ENCODE measurements at places on chromosomes 1 and 21.
A peak's percentile ranks its signal among the peaks of the same experiment; 100 is the strongest.

- peak; percentile 80 for DNase-seq
Measured at GRCh38 chr1:11355559-11356475, 82.8 kb downstream of the UBIAD1 start.

- DNase-seq = no peak
Measured at GRCh38 chr21:31455506-31455905, 111.4 kb upstream of the TIAM1 start.

- DNase-seq = no peak
Measured at GRCh38 chr1:36116901-36117300, 8.1 kb downstream of the COL8A2 start.

GRCh38 chr1:6075748-6076147, 30.1 kb downstream of the KCNAB2 start:
- no peak for DNase-seq

DNA sequence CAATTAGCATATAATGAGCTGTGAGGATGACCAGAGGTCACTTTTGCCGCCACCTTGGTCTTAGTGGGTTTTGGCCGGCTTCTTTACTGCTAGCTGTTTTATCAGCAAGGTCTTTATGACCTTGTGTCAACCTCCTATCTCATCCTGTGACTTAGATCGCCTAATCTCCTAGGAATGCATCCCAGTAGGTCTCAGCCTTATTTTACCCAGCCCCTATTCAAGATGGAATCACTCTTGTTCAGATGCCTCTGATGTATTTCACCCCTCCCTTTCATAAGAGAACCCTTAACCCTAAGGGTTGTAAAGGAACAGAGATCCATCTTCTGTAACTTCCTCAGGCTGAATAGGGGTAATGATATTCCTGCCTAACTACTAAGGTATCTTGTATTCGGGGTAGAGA, 58.9 kb upstream of the PALMD start:
- DNase-seq = no peak

DNA sequence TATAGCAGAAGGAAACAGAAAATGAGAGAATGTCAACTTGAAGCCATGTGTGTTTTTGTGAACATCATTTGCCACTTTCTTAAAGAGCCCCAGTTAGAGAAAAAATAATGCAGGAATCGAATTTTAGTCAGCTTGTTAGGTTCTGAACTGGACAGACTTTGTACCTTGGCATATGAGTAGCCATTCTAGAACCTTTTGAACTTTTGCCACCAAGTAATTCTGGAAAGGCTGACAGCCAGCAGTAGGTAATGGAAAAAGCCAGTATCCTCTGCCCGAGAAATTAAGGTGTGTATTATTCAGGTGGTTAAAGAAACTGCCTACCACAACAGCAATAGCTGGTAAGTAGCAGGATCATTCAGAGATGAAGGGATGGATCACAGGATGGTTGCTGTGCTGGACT, 20.7 kb downstream of the LRRC8D start:
- no peak for DNase-seq

DNA sequence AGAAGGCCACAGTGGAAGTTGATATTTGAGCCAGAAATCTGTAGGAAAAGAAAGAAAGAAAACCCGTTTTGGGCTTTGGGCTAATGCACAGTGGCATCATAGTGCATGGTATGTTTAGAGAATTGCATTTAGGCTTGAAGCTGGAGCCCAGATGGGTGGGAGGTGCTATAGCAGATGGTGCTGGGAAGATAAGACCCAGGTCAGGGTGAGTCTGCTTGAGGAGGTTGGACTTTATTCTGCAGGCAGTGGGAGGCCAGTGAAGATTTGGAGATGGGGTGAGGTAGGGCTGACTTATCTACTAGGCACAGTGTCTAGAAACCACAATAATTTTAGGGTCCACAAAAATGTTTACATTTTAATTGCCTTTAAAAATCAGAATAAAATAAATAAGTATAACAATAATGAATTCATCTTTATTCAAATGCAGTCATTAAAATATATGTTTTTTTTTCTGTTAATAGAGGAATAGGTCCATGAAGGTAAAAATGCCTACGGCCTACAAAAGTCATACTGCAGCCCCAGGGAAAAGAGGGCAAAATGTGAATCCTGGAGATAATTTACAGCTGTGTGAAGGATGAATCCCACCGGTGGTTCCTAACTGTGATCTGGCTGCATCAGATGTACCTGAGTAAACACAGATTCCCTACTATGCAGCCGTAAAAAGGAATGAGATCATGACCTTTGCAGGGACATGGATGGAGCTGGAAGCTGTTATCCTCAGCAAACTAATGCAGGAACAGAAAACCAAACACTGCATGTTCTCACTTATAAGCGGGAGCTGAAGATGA, 8.7 kb downstream of the DNAJC6 start:
- no peak for DNase-seq

GRCh38 chr21:37454869-37455503, 88.4 kb downstream of the DYRK1A start:
- DNase-seq = no peak

DNA sequence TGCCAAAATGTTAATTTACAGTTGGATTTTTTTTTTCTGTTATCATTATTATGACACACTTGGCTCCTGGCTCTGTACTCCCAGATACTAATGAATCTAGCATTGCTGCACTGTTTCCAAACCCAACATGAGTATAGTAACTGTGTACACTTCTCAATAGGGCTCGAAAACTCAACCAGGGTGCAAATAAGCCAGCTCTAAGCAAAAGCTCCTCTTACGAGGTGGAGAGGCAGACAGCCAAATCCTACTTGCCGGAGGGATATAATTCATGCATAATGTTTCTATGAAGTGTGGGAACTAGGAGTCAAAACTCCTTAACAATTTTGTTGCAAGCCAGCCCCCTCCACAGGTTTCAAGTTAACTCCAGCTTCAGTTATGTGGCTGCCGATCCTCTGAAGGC, 510.4 kb upstream of the ZP4 start:
- DNase-seq = no peak

- DNase-seq = no peak
Measured at GRCh38 chr1:161506336-161507223, 1.3 kb downstream of the FCGR2A start.

DNA sequence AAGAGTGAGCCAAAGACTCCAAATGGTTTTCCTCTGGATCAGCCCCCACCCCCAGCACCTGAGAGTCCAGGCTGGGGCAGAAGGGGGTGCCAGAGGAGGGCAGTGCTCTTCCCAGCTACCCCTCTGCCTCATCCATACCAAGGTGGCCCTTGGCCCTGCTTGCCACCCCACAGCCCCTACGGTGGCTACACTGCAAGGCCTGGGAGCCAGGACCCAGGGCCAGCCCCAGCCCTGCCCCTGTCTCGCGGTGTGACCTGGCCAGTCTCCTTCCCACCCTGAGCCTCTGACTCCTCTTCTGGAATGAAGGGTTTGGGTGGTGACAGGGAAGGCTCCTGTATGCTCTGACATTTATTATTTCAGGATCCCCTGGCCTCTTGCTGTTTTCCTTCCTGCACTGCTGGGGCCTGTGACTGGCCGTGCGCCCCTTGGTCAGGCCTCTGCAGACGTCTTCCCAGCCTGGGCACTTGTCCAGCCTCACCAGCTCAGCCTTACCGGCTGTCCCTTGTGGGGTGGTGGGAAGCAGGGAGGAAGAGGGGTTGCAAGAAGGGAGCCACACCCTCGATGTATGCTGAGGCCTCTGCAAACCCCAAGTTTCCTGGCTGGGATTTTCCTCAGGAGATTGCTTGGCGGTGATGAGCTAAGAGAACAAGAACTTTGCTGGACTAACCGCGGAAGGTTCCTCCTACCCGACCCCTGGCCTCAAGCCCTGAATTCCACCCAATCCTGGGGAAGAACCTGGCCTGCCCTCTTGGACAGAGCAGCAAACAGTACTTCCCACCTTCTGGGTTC, 13.5 kb downstream of the ASAP3 start:
- DNase-seq = no peak

DNA sequence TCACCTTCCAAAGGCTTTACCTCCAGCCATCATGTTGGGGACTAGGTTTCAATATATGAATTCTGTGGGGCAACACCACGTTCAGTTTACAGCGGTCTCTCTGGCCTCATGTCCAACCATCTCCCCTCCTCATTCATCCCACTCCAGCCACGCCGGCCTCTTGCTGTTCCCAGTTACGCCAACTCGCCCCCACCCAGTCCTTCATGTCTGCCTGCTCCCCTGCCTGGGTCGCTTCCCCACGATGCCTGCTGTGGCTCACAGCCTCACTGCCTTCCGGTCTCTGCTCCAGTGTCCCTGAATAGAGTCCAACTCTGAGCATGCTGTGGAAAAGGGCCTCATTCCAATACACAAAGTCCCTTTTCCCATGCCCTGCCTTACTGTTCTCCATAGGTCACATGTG, 193.8 kb downstream of the KIF26B start:
- DNase-seq = no peak

GRCh38 chr1:57599236-57599994, 175.6 kb upstream of the DAB1 start:
- DNase-seq = no peak

- no peak for DNase-seq
Measured at GRCh38 chr21:44726826-44727225, 15.5 kb upstream of the TSPEAR start.

GRCh38 chr1:218804014-218804785, 369.5 kb upstream of the LYPLAL1 start:
- no peak for DNase-seq

- no peak for DNase-seq
Measured at GRCh38 chr1:174051956-174052355, 29.8 kb upstream of the RC3H1 start.

GRCh38 chr1:65526049-65526556, 105.6 kb downstream of the LEPR start:
- DNase-seq = no peak

Measured in NCI-H1436 treated with DMSO at 0.1 percent for 48 hours (cell line).